ENCODE measurements at places on chromosomes 2 and 18. TPM values are rescaled to one million over a fixed set of nuclear protein-coding genes. Genes with fewer than 3 reads are reported as not detected.

Gene C2orf15
- 0.92 TPM for total RNA-seq

- no peak overlapping the region for H3K27ac ChIP-seq
- no peaks in the 10 kb centered on the region for H3K27me3 ChIP-seq
- no peaks in the 10 kb centered on the region for H3K4me1 ChIP-seq
- peaks cover 23% of the 10 kb centered on the region for H3K36me3 ChIP-seq
Measured at GRCh38 chr2:3420769-3421397, 41.4 kb downstream of the TRAPPC12 start.

DNA sequence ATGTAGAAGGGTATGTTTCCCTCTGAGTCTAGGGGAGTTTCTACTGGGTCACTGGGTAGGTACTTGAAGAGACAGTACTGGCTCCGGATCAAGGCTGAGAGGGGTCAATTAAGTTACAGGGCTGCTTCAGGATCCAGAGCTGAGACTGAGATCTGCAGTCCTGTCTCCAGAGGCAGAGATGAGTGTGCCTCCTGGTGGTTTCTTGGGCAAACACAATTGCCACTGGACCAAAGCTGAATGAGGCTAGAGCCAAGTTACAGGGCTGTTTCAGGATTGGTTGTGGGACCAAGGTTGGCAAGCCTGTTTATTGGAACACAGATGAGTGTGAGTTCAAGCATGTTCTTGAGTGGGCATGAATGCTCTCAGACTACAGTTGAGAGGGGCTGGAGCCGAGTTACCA lies 157.9 kb downstream of the ADCYAP1 start:
- no peaks in the 10 kb centered on the region for H3K27me3 ChIP-seq
- H3K4me3 ChIP-seq, result no peak overlapping the region
- H3K27ac ChIP-seq, result no peak overlapping the region
- no peaks in the 10 kb centered on the region for H3K36me3 ChIP-seq
- no peak for DNase-seq
- H3K4me1 ChIP-seq, result no peaks in the 10 kb centered on the region

GRCh38 chr2:174263997-174264396 lies 15.7 kb upstream of the OLA1 start:
- H3K27ac ChIP-seq, result no peak overlapping the region
- no peaks in the 10 kb centered on the region for H3K4me1 ChIP-seq
- DNase-seq, result no peak

DNA sequence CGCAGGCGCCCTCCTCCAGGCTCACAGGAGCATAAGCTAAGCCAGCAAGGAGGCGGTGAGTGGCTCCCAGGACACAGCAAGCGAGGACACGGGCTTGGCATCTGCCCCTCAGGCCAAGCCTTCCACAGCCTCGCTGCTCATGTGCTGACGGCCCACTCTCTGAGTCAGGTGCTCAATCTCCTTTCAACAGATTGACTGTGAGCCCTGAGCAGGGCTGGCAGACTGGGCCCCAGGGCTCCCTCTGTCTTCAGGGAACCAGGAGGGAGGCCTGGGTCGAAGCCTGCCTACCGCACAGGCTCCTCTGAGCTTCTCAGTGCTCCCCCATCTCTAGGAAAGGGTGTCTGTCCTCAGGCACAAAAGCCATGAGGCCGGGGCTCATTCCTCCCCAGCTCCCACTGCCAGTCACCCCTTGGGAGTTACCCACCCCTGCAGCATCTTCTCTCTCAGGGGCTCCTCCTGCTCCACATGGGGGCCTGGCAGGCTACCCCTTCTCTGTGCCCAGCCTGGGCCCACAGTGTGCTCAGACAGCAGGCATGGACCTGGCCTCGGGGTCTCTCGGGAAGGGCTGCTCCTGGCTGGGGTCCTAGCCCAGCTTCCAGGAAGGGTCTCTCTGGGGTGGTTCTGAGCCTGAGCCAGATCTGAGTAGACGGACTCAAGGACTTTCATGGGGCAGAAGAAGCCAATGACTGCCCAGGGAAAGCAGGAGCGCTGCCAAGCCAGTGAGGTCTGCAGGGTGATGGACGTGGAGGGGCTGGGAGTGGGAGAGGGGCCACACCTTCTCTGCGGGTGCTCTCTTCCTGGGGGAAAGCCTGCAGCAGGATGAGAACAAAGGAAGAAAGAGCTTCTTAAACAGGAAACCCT lies 138.0 kb upstream of the GPC1 start:
- no peak for DNase-seq
- no peaks in the 10 kb centered on the region for H3K4me1 ChIP-seq
- no peaks in the 10 kb centered on the region for H3K27me3 ChIP-seq
- no peaks in the 10 kb centered on the region for H3K36me3 ChIP-seq
- H3K27ac ChIP-seq, result no peak overlapping the region
- no peak overlapping the region for H3K4me3 ChIP-seq

- H3K27ac ChIP-seq, result no peak overlapping the region
- no peak overlapping the region for H3K4me3 ChIP-seq
- H3K36me3 ChIP-seq, result no peaks in the 10 kb centered on the region
- no peaks in the 10 kb centered on the region for H3K4me1 ChIP-seq
- H3K27me3 ChIP-seq, result no peaks in the 10 kb centered on the region
- DNase-seq, result no peak
Measured at GRCh38 chr18:74128159-74128558, 19.5 kb downstream of the FBXO15 start.

GRCh38 chr2:230411570-230412370 lies 4.2 kb upstream of the SP100 start:
- peak overlapping the region; percentile 95 for H3K4me3 ChIP-seq
- peak; percentile 63 for DNase-seq
- H3K27ac ChIP-seq, result peak overlapping the region; percentile 83
- H3K27me3 ChIP-seq, result no peaks in the 10 kb centered on the region
- H3K4me1 ChIP-seq, result peaks cover 39% of the 10 kb centered on the region
